ENCODE measurements at places on chromosomes 5 and 9.

DNA sequence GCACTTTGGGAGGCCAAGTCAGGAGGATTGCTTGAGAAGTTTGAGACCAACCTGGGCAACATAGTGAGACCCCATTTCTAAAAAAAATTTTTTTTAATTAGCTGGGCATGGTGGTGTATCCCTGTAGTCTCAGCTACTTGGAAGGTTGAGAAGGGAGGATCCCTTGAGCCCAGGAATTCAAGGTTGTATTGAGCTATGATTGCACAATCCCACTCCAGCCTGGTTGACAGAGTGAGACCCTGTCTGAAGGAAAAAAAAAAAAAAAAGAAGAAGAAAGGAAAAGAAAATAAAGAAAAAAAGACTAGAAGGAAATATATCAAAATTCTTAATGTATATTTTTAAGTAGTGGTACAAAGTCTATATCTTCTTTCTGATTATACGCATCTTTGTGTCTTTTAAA is 28.8 kb upstream of the PCDHB1 start:
- DNase-seq: no peak

DNA sequence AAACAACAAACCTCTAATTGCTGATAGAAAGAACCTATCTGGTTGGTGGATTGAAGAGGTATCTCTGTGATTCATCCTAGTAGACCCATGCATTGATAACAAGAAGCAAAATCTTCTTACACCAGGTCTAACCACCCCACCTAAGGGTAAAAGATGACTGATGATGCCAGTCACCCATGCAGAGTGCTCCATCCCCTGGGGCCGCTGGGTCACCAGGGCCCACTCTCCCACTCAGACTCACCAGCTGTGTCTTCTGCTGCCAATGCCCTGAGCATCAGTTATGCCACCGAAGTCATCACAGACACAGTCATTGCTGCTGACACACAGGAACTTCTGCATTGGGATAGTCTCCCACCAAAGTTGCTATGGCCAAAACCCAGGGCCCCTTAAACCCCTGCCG is 44.7 kb upstream of the ERCC6L2 start:
- DNase-seq: no peak

GRCh38 chr9:84932915-84933527 is 263.5 kb downstream of the NTRK2 start:
- no peak for DNase-seq

DNA sequence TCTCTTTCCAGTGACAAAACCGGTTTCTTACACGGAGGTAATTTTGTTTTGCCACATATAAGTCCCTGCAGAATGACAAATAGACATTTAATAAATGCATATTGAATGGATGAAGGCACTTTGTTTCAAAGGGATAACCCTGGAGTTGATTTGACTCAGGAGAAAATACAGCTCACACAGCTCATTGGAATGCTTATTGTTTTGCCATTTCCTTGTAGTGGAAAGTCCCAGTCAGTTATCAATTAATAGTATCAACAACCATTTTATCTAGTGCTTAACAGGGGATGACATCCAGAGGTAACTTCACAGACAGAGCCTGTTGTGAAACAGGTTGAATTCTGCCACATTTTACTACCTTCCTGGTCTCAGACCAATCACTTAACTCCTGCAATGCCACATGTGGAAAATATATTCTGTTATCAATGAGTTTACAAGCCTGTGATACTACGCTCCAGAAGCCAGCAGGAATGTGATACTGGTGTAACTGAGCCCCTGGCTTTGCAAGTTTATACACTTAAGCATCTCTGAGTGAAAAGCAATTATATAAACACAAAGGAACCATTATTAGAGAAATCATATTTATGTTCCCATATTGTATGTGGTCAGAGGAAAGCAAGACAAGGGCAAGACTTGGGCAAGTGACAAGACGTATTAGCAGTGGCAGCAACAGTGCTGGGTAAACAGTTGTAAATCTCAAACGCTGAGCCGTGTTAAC is 123.1 kb upstream of the ANKRD55 start:
- DNase-seq: no peak

GRCh38 chr5:29277642-29278041 is 1915.8 kb upstream of the CDH6 start:
- no peak for DNase-seq
